Renal pelvis (tissue), 12 donors: ENCODE measurements at places on chromosomes 13 and 19. TPM values are rescaled to one million over a fixed set of nuclear protein-coding genes. Genes with fewer than 3 reads are reported as not detected.

DNA sequence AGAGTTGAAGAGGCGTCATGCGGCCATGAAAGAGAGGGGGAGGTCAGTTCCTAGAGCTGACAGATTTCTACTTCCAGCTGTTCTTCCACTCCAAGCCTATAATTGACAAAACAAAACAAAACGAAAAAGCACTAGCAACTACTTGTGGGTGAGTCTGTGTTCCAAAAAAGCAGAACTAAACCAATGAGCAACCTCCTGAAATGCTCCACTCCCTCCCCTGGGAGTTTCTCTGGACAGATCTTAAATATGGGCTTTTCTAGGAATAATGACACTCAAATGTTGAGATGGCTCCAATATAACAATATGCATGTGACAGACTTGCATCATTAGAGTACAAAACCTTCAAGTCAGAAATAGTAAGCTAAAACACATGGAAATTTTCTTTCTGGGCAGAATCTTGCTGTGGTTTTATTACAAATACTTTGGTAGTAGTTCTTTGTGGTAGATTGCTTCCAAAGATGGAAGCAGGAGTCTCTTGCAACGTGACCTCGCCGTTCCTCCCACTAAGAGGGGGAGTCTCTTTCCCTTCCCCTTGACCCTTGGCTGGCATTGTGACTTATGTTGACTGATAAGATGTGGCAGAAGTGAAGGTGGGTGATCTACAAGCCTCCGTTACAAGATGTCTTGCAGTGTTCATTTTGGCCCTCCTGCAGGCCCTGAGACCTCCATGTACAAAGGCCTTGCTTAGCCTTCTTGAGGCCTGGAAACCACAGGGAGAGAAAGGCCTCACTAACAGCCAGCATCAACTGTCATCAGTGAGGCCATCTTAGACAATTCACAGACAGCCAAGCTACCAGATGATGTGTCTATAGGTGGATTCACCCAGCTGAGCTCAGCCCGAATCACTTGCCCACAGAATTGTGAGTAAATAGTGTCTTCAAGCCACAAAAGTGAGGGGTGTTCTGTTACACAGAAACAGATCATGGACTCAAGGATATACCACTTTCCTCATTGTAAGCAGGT lies 173.1 kb upstream of the RFC3 start:
- DNase-seq = peak; percentile 39

Gene CEP89
- polyA plus RNA-seq = 29.0 TPM

- no peak for DNase-seq
Observed at GRCh38 chr13:60016229-60016628, 147.5 kb downstream of the DIAPH3 start.

DNA sequence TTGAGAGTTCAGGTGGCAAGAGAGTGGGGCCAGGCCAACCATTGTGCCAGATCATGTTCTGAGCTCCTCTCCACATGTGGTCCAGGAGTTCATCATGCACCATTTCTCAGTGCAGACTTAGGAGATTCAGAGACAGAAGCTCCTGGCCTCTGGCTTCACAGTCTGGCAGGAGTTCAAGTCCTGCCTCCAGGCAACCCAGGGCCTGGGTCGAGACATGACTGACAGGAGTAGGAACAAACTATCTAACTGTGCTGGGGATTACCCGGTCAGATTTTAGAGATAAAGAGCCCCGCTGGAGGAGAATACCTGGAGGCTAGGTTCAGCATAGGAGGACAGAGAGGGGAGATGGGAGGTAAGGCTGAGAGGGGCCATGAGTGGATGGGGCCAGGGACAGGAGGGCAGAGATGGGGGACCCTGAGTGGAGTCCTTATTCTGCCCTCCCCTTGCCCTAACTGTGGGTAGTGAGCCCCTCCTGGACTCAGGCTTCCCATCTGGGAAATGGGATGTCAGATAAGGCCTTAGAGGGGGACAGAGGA lies 906 bp upstream of the CYP4F11 start:
- no peak for DNase-seq

- no peak for DNase-seq
Observed at GRCh38 chr13:80751854-80752253, 410.9 kb upstream of the SPRY2 start.

GRCh38 chr13:24381541-24382265 lies 72.3 kb downstream of the C1QTNF9 start:
- no peak for DNase-seq

- DNase-seq = no peak
Observed at GRCh38 chr13:95217920-95218830, 83.1 kb downstream of the ABCC4 start.

Gene NCCRP1
- 1.3 TPM for polyA plus RNA-seq

GRCh38 chr13:112652512-112653070 lies 37.2 kb upstream of the ATP11A start:
- no peak for DNase-seq

Gene NKPD1
- 0.31 TPM for polyA plus RNA-seq

Gene TMEM221
- 2.5 TPM for polyA plus RNA-seq

Gene C19orf81
- polyA plus RNA-seq = 4.4 TPM

DNA sequence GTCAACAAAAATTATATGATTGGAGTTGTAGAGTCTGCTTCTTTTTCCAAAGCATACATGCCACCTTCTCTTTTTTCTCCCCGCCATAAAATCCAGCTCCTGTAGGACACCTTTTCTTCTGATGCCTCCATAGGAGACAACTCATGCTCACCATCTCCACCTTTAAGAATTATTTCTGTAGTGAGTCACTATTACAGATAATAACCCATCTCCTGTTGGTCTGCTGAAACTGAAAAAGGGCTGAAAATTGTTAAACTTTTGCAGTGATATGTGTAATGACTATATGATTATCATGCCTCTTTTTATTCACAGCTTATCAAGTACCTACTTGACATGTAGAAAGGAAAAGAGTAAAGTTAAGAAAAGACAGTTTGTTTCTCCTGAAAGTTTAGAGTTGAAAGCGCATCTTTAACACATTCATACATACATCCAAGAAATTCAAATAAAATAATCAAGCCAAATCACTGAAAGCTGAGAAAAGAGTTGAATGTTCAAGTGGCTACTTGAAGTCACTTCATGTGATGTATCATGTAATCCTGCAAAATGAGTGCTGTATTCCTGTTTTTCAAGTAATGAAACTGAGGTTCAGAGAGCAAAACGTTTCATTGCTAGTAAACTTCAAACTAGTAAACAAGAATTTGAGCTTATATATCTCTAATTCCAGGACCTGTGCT lies 35.5 kb upstream of the LPAR6 start:
- DNase-seq = no peak

- no peak for DNase-seq
Observed at GRCh38 chr13:23751195-23751594, 138.0 kb downstream of the MIPEP start.

Gene TEX30
- polyA plus RNA-seq = 30.9 TPM

DNA sequence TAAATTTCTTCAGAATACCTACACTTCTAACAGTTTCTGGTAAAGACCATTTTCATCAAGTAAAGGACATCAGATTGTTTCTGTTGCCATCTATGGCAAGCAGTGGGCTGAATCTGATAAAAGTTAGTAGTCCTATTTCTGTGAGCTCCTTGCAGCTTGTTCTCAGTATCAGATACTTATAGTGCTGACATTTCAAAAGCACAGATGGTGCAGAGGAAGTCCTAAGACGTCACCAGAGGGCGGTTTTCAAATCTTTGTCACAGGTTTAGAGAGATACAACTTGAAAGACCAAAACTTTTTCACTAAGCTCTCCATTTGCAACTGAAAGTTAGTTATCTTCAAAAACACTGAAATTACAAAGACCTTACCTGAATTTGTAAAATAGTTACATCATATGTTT lies 719.8 kb downstream of the SLITRK1 start:
- no peak for DNase-seq

Gene EDNRB
- 69.9 TPM for polyA plus RNA-seq

Gene CFD
- 4.4 TPM for polyA plus RNA-seq

GRCh38 chr19:4297901-4298809 lies 4.0 kb downstream of the TMIGD2 start:
- no peak for DNase-seq

- no peak for DNase-seq
Observed at GRCh38 chr13:110989331-110989730, 74.5 kb upstream of the ANKRD10 start.

DNA sequence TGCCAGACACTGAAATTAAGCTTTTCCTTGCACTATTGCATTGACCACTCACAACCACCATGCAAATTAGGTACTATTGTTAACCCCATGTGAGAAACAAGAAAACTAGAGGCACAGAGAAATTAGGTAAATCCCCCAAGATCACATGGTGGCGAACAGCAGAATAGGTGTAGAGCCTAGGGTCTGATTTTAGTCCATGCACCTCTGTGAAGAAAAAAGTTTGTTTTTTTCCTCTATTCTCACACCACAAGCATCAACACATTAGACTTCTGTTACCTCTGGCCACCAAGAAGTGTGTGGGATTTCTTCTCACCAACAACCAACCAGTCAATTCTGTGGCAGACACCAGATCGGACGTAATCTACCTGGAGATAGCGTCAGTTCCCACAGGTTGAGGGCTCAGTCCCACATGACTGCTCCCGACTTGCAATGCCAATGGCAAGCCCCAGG lies 391.9 kb downstream of the COG6 start:
- DNase-seq = no peak

DNA sequence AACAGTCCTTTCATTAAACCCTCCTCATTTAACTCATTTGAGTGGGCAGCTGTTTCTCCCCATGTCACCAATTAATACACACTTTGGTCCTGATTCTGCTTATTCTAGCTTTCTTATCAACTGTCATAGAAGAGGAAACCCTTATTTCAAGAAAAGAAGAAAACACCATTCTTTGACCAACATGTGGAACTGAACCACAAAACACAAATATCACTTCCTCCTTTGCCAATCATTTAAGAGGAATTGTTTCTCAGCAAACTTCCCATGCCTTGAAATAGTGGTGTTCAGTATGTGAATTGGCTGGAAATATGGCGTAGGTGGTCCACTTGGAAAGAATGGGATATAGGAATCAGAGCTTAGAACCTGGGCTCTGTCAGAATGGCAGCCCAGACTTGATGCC lies 20.4 kb downstream of the MBD3L2B start:
- DNase-seq = no peak

DNA sequence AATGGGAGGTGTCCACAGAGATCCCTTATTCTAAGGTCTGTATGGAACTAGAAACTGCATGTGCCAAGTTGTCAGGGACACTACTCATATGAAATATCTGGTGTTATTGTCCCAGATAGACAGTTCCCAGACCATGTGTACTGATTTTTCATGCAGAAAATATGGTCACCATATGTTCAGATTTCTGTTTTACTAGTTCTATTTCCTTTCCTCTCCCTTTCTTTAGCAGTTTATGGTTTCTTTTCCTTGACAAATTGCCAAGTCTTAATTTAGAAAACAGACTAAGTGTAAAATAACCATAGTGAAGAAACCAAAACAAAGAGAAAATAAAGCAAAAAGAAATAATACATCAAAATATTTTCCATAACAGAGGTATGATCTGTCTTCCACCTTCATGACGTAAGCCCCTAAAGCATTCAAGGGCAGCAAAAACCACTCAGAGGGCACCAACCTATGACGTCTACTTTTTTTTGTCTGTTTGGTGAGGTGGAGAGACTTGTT lies 248.5 kb downstream of the KCTD12 start:
- peak; percentile 58 for DNase-seq
